ENCODE measurements at places on chromosomes 6 and 20.
A peak's percentile ranks its signal among the peaks of the same experiment; 100 is the strongest.

DNA sequence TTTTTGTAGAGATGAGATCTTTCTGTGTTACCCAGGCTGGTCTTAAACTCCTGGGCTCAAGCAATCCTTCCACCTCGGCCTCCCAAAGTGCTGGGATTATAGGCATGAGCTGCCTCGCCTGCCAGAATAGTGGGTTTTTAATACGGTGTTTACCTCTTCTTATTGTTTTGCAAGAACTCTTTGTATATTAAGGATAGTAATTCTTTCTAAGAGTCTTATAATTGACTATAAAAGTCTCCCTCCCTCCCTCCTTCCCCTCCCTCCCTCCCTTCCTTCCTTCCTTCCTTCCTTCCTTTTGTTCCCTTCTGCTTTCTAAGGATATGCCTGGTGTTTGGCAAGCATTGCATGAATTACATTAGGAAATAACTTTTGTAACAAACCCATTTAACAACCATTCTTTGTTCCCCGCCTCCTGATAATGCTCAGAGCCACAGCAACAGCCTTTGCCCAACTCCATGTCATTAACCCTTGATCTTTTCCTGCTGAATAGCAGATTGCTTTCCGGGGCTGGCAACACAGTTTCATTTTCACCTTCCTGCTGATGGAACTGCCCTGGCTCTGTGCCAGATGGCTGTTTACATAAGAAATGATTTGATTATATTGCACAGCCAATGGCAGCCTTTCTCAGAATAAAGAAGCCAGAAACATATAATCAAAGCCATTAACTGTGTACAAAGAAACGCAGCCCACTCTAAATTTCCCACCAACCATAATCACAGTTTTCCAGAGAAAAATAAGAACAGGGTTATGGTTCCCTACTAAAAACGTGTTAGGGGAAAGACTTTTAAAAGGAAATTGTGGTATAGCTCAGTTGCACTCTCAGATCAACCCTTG lies 143.7 kb upstream of the PTPN1 start:
- DNase-seq: no peak

GRCh38 chr6:71287038-71287437 lies 1.6 kb upstream of the OGFRL1 start:
- DNase-seq: no peak

- no peak for DNase-seq
Measured at GRCh38 chr6:105779110-105779509, 307.0 kb upstream of the PRDM1 start.

GRCh38 chr6:77095936-77096627 lies 367.2 kb downstream of the HTR1B start:
- DNase-seq: no peak

- DNase-seq: no peak
Measured at GRCh38 chr6:154447954-154448353, 62.5 kb downstream of the CNKSR3 start.

GRCh38 chr6:30821862-30822784 lies 62.2 kb upstream of the DDR1 start:
- no peak for DNase-seq

DNA sequence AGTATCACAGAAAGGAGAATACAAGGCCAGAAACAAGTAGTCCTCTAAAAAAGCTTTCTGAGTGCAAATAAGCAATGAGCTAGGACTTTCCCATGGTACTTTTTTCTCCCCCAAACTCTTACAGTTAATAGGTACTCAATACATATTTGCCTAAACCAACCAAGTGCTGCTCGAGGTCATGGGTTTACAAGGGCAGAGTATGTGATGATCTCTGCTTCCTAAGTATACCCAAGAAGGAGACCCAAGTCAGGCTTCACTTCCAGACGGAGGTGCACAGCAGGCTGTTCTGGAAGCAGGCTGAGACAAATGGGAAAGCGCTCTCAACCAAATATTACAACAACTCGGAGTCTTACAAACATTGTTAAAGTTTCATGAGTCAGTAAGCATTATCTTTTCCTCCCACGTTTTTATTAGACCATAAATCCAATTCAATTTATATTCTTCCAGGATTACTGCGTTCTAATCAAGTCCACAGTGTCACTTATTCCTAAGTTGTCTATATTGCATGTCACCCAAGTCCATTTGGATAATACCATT lies 8.1 kb downstream of the FYN start:
- DNase-seq: no peak

DNA sequence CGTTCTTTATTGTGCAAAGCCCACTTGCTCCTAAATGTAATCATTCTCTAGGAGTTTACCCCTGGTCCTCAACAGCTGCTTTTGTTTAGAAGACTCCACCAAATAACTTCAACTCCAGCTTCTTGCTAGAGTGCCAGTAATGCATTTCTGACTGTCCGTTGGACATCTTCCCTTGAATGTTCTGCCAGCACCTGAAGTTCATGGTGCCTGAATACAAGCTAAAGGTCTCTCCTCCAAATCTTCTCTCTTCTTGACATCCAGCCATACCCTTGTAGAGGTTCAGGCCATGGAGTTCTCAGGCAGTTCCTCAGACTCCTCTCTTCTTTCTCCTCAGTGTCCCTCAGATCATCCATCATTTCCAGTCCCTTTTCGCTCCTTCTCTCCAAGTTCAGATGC lies 21.7 kb downstream of the PHACTR2 start:
- DNase-seq: no peak

- DNase-seq: no peak
Measured at GRCh38 chr6:118333772-118334171, 214.3 kb upstream of the PLN start.

GRCh38 chr6:38552121-38552520 lies 87.6 kb downstream of the BTBD9 start:
- no peak for DNase-seq

DNA sequence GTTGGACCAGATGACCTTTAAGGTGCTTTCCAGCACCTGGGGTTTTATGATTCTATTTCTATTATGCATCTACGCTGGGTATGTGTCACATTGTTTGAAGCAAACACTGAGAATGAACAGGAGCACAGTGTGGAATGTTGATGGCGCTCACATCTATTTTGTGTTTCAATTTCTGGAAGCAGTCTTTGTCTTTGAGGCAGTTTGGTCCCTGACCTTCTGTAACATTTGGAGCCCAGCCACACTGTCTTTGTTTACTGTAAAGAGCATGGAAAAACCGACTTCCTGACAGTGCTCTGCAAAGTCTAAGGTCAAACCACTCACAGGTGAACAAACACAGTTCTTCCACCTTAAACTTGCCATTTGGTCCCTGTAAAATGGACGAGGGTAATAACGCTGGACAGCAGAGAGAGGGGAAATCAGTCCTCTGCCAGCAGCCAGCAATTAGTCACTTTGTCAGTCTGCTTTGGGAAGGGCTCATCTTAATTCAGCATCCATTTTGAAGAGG lies 155.5 kb downstream of the PRL start:
- no peak for DNase-seq

GRCh38 chr6:111685526-111685925 lies 79.8 kb upstream of the TRAF3IP2 start:
- no peak for DNase-seq

GRCh38 chr6:170000071-170000843 lies 248.8 kb downstream of the ERMARD start:
- no peak for DNase-seq

DNA sequence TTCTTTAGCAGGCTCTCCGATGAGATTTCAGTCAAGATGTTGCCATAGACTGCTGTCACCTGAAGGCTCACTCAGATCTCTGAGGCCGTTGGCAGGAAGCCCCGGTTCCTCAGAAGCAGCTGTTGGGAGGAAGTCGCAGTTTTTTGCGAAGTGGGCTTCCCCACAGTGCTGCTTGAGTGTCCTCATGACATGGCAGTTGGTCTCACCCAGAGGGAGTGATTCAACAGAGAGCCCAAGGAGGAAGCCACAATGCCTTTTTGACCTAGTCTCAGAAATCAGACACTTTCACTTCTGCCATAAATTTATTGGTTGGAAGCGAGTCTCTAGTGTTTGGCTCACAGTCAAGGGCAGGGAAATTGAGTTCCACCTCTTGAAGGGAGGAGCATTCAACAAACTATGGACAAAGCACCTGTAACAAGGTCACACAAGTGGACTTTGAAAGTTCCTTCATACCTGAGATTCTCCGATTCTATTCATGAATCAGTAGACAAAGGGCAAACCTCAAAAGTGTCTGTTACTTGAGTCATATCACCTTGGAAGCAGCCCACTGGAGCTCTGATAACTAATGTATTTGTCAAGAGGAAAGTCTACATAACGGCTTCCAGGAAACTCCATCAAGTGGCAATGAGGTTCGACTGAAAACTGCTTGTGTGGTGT lies 208.3 kb downstream of the TASP1 start:
- DNase-seq: peak; percentile 9

- no peak for DNase-seq
Measured at GRCh38 chr6:148971031-148971927, 224.4 kb downstream of the UST start.

- DNase-seq: no peak
Measured at GRCh38 chr6:28920281-28920680, 3.5 kb downstream of the TRIM27 start.

GRCh38 chr6:11430036-11430435 lies 107.5 kb upstream of the TMEM170B start:
- DNase-seq: no peak

DNA sequence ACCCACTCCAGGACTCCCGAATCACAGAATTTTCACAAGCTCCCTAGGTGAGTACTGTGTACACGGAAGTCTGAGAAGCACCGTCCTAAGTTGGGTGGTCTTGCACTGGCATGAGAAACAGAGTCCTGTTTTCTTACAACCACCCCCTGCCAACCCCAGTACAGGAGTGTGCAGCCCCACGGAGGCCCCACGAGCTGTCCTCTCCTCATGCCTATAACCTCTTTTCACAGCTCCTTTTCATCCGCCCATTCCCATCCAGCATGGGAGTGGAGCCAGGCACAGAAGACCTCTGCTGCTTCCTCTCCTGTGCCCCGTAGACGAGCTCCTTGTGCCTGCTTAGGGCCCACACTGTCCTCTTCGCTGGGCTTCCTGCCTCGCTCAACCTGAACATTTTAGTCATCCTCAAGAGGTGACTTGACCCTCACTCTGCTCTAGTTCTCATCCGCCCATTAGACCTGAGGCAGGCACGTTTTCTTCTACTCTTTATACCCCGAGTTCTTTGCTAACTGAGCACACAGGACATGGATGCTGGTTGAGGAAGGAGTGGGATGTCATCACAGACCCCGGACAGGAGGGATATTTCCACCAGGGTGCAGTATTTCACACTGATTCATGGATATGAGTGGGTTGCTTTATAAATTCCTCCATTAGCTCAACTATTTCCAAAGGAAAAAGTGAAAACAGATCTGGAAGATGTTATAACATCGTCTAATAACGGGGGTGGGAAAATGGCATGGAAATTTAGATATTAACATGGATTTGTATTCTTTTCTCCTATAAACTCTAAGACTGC lies 160.5 kb downstream of the TTLL2 start:
- DNase-seq: no peak

DNA sequence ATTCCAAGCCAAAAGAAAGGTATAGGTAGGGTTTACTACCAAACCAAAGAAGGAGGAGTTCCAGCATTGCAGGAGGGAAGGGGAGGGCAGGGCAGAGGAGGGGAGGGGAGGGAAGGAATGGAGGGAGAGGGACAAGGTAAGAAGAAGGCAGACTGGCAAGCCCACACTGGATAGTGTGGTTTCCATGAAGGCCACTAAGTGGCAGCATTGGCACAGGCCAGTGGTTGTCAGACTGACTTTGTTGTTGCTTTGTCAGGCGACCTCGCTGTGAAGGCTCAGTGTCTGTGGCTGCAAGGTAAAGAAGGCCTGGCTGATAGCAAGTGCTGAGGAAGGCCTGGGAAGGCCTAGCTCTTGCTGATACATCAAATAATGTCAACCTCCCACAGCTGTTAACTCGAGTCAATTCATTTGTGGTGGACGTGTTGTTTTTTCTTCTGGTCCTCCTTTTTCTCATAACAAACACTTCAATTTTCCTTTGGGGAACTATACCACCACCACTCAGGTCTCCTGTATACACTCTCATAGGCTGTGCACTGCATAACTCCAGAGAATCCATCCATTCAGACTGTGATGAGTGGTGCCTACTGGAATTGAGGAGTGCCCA lies 7.7 kb upstream of the ZNF334 start:
- peak; percentile 24 for DNase-seq

DNA sequence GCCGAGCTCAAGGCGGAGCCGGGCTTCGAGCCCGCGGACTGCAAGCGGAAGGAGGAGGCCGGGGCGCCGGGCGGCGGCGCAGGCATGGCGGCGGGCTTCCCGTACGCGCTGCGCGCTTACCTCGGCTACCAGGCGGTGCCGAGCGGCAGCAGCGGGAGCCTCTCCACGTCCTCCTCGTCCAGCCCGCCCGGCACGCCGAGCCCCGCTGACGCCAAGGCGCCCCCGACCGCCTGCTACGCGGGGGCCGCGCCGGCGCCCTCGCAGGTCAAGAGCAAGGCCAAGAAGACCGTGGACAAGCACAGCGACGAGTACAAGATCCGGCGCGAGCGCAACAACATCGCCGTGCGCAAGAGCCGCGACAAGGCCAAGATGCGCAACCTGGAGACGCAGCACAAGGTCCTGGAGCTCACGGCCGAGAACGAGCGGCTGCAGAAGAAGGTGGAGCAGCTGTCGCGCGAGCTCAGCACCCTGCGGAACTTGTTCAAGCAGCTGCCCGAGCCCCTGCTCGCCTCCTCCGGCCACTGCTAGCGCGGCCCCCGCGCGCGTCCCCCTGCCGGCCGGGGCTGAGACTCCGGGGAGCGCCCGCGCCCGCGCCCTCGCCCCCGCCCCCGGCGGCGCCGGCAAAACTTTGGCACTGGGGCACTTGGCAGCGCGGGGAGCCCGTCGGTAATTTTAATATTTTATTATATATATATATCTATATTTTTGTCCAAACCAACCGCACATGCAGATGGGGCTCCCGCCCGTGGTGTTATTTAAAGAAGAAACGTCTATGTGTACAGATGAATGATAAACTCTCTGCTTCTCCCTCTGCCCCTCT lies 1.1 kb downstream of the CEBPB start:
- DNase-seq: peak; percentile 28

- DNase-seq: no peak
Measured at GRCh38 chr6:124254941-124255685, 451.4 kb downstream of the NKAIN2 start.

GRCh38 chr6:89360415-89360999 lies 8.0 kb upstream of the UBE2J1 start:
- DNase-seq: no peak
